Dorsolateral prefrontal cortex (tissue), 122 donors: ENCODE measurements at places on chromosomes 7 and 10. TPM values are rescaled to one million over a fixed set of nuclear protein-coding genes. Genes with fewer than 3 reads are reported as not detected.

The FFAR4 gene
- total RNA-seq: 0.95 TPM

DNA sequence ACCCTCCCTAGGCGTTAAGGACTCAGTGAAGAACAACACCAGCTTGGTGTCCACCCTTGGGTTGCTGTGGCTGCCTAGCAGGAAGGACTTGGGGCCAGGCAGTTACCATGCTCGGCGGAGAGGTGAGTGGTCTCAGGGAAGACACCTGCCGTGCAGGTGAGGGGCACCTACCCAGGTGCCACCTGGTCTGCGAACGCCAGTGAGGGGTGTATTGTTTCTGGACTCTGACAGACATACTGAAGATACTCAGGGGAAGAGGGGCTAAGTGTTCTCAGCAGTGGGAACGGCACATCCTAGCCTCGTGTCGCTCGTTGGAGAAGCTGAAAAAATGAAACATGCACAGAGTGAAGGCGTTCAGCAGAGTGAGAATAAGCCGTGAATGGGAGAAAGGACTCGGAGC, 22.6 kb downstream of the DOCK1 start:
- no peak for DNase-seq

- no peak for DNase-seq
Measured at GRCh38 chr7:30252885-30253795, 31.3 kb upstream of the ZNRF2 start.

- DNase-seq: no peak
Measured at GRCh38 chr7:47207956-47208355, 374.0 kb downstream of the TNS3 start.

DNA sequence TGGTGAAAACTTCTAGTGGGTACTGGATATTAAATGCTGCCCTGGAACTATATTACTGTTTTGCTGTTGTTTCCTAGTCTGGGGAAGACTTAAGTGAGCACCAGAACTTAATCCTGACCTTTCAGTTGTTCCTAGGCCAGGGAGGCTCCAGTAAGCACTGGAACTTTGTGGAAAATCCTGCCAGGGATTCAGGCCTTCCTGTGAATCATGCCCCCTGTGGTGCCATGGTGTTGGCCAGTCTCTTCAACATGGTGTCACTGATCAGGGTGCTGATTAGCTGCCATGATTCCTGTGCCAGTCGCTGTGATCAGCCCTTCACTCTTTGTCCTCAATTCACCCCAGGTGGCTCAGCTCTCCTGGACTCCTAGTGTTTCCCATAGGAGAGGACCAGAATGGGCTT, 8.5 kb upstream of the AOAH start:
- no peak for DNase-seq

DNA sequence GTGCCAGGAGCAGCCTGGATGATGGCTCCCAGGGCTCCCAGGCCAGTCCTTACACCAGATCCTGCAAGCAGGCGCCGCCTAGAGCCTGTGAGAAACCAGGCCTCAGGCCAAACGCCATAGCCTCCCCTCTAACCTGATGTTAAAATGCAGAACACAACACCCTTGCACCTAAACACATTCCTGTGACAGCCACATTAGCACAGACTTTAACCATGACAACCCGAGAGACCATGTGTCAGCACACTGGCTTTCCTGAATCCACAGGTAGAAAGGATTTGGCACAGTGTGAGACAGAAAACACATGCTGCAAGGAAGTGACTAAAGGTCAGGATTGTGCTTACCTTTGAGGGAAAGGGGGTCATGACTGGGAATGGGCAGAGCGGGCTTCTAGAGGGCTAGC, 59.9 kb downstream of the SGMS1 start:
- no peak for DNase-seq

- no peak for DNase-seq
Measured at GRCh38 chr7:100570954-100571828, 2.5 kb downstream of the SAP25 start.

- DNase-seq: no peak
Measured at GRCh38 chr10:27241010-27241651, 534 bp upstream of the ACBD5 start.
